Epithelial cell of esophagus (primary cell): ENCODE measurements at places on chromosomes 4 and X.

DNA sequence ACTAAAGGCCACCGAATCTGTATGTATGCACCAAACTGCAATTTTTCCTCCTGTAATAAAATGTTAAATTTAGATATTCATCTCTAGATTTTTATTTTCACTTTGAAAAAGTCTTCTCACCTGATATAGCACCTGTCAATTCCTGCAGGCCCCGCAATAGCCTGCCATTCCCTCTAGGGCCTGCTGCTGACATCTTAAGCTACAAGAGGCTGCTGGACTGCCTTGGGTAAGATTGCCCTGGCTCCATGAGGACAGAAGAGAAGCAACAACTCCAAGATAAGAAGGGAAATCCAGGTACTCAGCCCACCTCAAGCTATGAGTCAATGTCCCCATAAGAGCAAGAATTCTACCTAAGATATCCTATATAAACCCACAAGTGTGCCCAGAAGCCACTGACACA is 230.2 kb upstream of the AGTR2 start:
- no peak for DNase-seq

DNA sequence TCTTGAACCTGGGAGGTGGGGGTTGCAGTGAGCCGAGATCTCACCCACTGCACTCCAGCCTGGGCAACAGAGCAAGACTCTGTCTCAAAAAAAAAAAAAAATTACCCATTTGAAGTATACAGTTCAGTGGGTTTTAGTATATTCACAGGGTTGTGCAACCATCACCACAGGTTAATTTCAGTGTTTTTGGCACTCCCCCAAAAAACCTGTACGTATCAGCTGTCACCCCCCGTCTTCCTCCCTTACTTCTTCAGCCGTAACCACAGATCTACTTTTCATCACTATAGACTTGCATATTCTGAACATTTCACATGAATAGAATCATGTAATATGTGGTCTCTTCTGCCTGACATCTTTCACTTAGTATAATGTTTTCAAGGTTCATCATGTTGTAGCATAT is 11.7 kb upstream of the PTTG2 start:
- no peak for DNase-seq

DNA sequence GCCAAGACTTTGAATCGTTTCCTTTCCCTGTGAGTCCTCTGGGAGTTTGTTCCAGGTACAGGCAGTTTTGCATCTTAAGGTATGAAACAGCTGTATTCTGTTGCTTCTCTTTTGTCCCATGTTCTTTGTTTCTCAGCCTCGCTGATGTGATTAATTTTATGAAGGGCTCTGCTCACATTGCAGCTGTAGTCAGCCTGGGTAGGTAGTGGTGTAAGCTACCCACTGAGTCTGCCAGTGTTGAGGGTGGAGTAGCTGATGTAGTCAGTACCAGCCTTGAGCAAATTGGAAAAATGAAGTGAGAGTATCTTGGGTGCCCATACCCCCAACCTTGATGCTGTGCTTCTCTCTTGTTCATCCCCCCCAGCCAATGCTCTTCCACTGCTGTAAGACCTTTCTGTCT is 139.6 kb upstream of the SMIM31 start:
- no peak for DNase-seq

GRCh38 chr4:22824091-22824490 is 131.4 kb downstream of the GBA3 start:
- DNase-seq, result peak; percentile 37

- DNase-seq, result no peak
Measured at GRCh38 chr4:152044331-152045036, 283.7 kb upstream of the GATB start.

DNA sequence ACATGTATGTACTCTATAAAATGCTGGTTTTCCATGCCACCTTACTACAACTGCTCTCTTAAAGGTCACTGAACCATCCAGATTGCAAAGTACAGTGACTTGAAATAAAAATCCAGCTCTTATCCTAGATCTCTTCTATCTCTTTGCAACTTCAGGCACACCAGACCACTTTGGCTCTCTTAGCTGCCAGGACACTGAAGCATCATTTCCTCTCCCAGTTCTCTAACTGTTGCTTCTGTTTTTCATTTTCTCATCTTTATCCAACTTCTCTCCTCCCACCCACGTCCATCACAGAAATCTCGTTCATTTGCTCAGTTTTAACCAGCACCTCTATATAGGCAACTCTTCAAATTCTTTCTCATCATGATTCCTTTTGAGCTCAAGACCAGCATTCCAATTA is 74.3 kb downstream of the METTL14 start:
- DNase-seq, result no peak

GRCh38 chr4:106160560-106160959 is 155.4 kb downstream of the TBCK start:
- DNase-seq, result no peak

DNA sequence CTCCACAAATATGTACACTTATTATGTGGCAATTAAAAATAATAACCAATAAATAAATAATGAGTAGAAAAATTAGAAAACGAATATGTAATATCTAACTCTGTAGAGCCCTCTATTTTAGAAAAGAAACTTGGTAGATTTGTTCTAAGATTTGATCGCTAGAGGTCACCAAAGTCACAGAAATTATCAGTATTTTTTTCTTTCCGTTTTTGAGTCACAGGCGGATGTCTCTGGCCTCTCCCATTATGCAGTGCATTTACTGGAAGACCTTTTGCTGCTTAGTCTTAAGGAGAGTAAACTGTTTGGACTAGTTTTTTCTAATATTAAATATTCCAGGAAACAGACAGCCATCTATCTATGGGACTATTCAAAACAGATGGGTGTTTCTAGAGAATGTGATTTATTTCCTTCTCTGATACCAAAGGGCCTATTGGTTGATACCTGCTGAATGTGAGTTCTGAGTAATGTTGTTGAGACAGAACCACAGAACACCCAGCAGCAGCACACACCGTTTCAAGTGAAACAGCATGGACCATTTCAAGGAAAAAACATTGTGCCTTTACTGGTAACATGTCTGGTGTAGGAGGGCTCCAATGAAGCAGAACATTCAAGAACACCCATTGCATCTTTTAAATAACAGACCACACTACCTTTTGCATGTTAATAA is 34.0 kb upstream of the GYPA start:
- peak; percentile 75 for DNase-seq

DNA sequence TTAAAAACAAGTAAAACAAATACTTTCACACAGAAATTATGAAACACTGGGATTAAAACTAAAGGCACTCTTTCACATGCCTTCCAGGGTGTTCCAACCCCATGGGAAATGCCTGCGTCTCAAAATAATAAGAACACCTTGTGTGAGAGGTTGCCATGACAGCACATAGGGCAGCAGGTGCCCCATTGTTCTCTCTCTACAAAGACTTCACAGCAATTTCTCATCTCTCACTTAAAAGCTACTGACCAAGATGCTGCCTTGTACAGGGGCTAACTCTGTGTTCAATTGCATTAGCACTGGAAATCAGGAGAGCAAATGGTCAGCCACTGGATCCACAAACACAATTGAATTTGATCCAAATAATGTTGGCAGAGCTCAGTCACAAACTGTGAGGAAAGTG is 102.5 kb upstream of the GALNTL6 start:
- no peak for DNase-seq

- DNase-seq, result no peak
Measured at GRCh38 chr4:146382194-146382593, 139.5 kb downstream of the SLC10A7 start.

DNA sequence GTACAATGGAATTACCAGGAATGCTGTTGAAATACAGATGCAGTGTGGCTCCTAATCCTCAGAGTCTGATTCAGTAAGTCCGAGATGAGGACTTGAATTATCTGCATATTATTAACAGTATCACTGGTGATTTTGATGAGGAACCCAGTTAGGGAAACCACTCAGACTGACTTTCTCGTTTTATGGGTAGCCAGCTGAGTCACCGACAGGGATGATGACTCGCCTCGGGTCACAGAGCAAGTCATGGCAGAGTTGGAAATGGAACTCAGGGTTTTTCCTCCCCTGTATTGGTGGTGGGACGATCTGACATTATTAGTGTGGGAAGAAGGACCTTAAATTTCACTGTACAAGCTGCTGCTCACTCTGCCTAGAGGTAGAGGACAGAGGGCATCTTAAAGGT is 51.3 kb downstream of the RTL9 start:
- DNase-seq, result peak; percentile 82

GRCh38 chrX:31228415-31228832 is 156.6 kb upstream of the FTHL17 start:
- no peak for DNase-seq

- DNase-seq, result no peak
Measured at GRCh38 chr4:177448850-177449249, 6.6 kb upstream of the AGA start.

DNA sequence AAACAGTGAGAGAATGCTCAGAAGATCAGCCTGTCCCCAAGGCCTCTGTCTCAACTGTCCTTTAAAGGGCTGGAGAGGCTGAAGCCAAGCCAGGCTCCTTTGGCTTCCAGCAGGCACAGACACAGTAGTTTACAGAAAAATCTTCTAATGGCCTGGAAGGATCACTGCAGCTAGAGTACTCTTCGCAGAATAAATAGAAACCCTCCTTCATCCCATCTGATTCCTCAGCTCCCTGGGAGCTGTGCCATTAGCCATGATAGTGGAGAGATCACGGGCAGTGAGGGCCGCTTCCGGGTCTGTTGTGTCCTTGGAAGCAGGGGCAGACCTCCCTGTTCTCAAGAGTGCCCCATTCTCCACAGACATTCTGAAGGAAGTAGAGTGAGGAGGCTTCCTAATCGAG is 63.1 kb downstream of the CCNI start:
- DNase-seq, result no peak

GRCh38 chr4:87316961-87317360 is 5.7 kb downstream of the HSD17B13 start:
- peak; percentile 30 for DNase-seq

DNA sequence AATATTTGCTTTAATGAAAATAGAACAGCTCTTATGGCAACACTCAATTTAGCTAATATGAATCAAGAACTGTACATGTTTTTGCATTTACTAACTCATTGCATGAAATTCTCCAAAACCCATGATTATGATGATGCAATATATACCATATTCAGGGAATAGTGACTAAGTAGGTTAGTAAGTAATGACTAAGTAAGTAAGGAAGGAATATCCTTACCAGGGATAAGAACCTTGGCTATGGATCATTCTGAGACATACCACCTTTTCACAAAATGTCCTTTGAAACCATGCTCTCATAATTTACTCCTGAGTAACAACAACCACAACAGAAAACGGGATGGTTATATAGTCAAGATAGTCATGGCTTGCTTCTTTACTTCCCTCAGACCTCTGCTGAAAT is 1513.0 kb downstream of the STIM2 start:
- DNase-seq, result peak; percentile 75

DNA sequence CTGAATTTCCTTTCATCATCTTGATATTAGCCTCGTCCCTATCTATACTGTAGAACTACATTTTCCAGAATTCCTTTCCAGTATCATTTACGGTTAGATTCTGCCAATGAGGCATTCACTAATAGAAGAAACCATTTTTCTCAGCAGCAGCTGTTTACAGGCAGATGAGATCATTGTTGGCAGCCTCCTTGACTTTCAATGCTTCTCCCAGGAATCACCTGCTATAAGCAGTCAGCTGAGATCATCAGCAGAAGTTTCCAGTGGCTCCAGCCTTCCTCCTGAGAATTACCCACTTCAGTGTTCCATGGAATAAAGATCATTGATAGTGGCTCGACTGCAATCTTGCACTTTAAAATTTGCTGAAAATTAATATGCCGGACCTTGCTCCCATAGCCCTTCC is 157.3 kb upstream of the TET2 start:
- peak; percentile 83 for DNase-seq

- DNase-seq, result no peak
Measured at GRCh38 chr4:26937567-26937966, 76.9 kb downstream of the STIM2 start.

GRCh38 chr4:114691865-114692264 is 93.3 kb downstream of the UGT8 start:
- DNase-seq, result no peak

- no peak for DNase-seq
Measured at GRCh38 chrX:124346117-124346876, at the start of gene SH2D1A. TSS of gene SH2D1A (plus strand) at chrX:124346563. CDS start at chrX:124346643, 80 bp downstream.

- no peak for DNase-seq
Measured at GRCh38 chr4:3179126-3179706, 69.7 kb upstream of the MSANTD1 start.

GRCh38 chrX:123263747-123264146 is 79.7 kb downstream of the GRIA3 start:
- no peak for DNase-seq

- no peak for DNase-seq
Measured at GRCh38 chr4:106522839-106523238, 154.3 kb upstream of the GIMD1 start.

DNA sequence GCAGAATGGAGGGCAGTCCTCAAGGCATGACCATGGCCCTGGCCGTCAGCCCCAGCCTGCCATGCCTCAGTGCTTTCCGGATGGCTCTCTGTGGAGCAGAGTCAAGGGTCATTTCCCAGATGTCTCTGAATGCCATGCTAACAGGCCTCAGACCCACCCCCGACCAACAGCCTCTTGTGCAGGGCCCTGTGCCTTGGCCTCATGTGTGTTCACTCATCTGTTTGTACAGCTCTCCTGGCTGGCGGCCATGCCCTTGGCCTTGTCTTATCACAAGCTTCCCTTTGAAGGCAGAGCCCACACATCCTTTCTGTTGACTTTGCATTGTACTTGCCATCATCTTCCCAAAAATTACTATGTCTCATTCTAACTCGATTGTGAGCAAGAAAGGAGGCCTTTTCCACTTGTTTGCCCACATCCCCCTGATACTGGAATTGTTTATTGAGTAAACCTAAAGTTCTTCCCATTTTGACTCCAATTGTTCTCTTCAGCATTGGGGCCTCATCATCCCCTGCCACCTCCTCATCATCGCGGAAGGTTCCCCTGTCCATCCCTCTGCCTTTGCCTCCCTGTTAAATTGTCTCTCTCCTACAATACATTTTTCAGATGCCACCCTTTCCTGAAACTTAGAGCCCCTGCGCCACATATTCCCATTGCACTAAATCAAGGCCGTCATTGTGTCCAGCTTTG is 6.3 kb downstream of the CA5B start:
- DNase-seq, result no peak

- DNase-seq, result no peak
Measured at GRCh38 chr4:94669672-94670664, 87.8 kb upstream of the BMPR1B start.

GRCh38 chr4:76649086-76649485 is 214.1 kb downstream of the SHROOM3 start:
- no peak for DNase-seq

GRCh38 chr4:128858879-128859671 is 49.6 kb downstream of the JADE1 start:
- DNase-seq, result no peak
